Hindlimb muscle (tissue), 1 donor: ENCODE measurements at places on chromosomes 11 and 22. TPM values are rescaled to one million over a fixed set of nuclear protein-coding genes. Genes with fewer than 3 reads are reported as not detected.

DNA sequence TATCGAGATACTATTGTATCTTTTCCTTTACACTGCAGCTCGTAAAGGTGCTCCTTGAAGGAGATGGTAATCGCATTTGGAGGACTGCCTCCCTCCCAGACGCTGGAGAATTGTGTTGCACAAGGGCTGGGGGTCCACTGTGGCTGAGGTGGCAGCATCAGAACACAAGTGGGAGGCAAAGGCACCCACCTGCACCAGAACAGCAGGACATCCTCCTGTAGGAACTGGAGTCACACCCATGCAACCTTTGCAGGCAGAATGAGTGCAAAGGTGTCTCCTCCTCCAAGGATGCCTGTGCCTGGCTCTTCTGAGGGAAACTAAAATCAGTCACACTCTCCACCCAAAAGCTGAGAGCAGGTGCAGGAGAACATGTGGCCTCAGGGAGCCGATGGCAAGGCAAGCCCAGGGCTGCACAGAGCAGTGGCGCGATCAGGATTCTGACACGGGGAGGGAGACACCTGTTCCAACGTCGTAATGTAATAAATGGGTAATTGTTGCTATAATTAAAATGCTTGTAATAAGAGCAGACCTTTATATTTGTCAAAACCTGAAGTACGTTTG, 1501.4 kb downstream of the TBC1D22A start:
- no peak for DNase-seq

GRCh38 chr11:119474682-119475596, 52.0 kb upstream of the THY1 start:
- DNase-seq: peak; percentile 81

GRCh38 chr11:75490221-75491181, 35.2 kb downstream of the GDPD5 start:
- DNase-seq: no peak

Gene CRYBA4
- polyA plus RNA-seq: not detected

GRCh38 chr11:108943853-108944252, 279.0 kb downstream of the DDX10 start:
- DNase-seq: no peak

DNA sequence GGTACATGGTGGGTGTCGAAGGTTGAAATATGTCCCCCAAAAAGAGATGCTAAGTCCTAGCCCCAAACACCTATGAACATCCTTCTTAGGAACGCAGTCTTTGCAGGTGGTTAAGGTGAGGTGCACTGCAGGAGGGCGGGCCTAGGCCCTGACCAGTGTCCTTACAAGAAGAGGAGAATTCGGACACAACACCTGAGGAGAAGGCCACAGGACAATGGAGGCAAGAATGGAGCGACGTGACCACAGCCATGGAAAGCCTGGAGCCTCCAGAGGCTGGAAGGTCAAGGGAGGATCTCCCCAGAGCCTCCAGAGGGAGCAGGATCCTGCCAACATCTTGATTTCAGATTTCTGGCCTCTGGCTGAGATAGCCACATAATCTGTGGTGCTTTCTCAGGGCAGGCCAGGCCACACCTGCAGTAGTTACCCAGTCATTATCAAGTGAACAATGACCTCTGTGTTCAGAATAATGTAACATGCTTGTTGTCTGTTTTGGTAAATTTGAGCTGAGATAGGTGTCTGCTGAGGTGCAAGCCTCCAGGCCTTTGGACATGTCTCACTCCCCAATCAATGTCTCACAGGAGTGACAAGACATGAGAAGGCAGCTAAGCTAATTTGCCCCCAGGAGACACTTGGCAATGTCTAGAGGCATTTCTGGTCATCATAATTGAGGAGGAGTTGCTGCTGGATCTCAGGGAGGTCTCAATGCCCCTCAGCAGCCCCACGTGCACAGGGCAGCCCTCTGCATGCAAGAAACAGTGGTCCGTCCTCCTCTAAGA, 498.9 kb downstream of the BRD1 start:
- no peak for DNase-seq

DNA sequence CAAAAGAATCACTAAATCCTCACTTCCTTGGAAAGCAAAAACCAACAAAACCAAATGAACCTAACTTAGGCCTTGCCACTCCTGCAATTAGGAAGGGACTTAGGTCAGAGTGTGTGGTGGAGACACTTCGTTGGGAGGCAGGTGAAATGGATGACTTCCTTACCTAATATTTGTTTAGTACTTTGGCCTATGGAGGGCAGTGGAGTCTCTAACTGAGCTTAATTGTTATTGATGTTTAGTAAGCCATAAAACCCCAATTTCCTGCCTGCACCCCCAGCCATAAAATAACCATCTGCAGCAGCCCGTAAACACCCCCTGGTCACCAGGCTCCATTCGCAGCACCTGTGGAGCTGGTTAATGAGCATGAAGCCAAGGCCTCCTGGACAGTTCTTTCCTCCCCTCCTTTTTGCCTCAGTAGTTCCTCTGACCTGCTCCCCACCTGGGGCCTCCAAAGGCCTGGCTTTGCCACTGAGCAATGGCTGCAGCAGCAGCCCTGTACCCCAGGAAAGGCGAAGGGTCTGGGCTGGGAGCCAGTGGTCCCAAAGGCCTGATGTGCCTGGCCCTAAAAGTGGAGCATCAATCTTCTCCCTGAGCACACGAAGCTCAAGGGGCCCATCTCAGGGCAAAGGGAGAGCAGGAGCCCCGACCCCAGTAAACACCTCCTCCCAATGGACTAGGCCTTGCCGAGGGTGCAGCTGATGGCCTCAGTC, 15.6 kb upstream of the SYT13 start:
- DNase-seq: no peak

DNA sequence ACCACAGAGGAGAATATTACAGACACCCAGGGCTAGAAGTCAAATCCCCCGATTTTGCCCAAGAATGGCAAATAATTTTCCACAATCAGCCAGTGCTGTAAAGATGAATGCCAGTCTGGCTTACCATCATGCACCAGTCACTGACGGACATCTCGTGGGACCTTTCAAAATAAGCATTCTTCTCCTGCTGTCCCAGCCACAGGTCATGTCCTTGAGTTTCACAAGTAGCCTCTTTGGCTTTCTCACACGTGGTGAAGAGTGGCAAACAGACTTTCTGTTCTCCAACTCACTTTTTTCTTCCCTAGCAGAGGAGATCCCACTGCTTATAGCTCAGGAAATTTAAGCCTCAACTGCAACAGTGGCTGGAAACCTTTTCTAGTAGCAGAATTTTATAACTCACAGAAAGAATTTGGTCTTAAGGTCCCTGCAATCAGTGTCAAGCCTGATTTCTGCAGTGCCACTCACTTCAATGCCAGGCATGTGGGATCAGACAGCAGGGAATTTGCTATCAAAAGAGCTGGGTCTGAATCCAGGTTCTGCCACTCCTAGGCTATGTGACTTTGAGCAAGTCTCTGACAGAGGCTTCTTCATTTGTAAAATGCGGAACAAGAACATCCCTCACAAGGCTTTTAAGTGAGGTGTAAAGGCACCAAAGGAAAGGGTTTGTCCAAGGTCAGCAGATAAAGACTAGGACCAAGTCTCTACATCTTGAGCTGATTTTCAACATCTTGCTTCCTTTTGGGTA, 3.6 kb downstream of the PIK3IP1 start:
- no peak for DNase-seq

DNA sequence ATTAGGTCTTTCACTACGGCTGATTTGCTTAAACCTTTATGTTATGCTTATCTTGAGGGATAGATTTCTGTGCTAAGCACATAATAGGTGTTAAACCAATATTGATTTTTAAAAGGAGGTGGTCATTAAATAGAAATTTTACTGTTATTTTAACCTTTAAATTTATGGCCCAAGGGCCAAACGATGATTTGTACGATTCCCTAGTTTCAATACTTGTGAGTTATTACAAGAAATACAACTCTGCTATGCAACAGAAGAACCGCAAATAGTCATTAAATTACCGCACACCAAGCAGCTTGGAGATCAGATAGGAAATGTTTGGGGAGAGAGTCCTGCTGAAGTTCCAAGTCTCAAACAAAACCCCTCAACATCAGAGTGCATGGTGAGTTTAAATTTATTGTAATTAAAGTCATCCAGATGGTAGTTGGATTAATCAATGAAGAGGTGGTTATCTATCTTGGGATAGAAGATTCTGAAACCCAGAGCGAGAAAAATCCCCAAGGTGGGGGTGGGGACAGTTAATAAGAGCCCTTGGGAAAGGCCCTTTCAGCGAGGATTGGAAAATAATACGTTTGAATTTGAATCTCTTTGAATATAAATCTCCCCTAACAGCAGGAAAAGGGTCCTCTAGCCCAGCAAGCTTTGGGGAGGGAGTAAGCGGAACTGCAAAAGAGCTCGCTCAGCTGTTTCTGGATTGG, 805 bp upstream of the QSER1 start:
- DNase-seq: no peak

Gene CASP5
- not detected for polyA plus RNA-seq

- DNase-seq: peak; percentile 58
Observed at GRCh38 chr11:116879800-116880625, 42.6 kb upstream of the APOA1 start.

Gene GDPD5
- 28.3 TPM for polyA plus RNA-seq

DNA sequence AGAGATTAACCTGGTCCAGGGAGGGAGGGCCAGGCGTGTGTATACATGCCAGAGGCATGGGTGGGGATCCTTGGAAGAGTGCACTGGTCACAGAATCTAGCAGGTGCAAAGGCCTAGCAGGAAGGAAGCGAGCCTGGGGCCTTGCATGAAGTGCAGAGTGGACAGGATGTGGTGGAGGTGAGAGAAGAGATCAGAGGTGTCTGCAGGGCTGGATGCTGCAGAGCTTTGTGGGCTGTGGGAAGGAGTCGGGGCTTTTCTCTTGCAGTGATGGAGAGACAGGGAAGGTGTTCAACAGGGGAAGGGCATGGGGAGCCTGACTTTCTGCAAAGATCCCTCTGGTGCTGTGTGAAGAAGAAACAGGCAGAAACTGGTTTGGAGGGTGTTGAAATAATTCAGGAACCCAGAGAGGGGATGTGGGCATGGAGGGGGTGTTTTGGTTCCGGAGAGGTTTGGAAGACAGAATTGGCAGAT, 2.5 kb upstream of the TPST2 start:
- DNase-seq: no peak

DNA sequence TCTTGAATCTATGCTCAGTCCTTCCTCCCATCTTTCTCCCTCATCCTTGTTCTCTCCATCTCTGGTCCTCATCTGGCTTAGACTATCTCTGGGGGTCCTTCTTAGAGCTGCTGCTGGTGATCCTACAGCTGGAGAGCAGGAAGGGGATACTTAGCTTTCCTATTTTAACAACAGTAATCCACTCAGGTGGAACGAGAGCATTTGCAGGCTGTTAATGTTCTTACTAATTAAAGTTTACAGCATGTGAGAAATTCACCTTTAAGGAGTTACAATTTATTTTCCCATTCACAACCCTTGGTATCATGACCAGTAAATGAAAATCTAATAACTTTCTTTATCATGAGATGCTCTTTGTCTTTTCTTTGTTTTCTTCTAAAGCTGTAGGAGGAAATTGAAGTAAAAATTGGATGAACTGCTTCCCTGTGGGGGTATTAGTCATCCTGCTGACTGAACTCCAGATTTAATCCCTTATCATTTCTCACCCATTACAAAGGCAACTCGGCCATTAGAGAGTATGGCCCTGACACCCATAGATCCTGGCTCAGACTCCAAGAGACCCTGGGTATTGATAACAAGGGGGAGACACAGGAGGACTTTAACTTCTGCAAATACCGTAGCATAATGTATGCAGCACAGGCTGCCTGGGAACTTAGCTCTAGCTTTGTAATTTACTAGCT, 37.6 kb upstream of the MTNR1B start:
- DNase-seq: no peak

DNA sequence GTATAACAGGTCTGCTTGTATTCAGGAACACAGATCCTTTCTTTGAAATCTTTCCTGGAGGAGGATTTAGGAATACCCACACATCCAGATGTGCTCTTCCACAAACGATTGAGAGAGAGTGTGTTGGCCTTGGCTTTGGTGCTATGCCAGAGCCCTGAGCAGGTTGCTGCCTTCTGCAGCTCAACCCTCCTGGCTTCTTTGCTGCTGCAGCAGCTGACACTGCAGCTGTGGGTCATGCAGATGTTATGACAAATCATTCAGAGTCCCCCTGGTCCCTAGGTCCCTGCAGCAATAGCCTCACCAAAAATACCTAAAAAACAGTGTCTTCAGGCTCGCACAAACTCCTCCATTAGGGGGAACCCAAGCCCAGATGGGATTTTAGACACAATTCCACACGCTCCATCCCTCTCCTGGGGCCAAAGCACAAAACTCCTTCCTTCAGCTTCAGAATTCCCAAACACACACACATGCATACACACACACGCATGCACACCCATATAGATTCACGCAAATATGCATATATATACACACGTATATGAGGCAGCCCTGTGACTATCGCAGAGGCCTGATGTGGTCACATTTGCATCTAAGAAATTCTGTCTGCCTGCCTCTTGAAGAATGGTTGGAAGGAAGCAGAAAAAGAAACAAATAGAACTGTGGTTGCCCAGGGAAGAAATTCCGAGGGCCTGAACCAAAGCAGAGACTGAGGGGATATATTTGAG, 35.4 kb downstream of the SLN start:
- no peak for DNase-seq

- peak; percentile 36 for DNase-seq
Observed at GRCh38 chr11:132402071-132402684, 1031.8 kb downstream of the NTM start.

Gene SPDYC
- not detected for polyA plus RNA-seq
